Thymus (tissue), 14 donors: ENCODE measurements at places on chromosomes 16 and 17.

- no peak for DNase-seq
Measured at GRCh38 chr17:75685499-75685898, 18.4 kb downstream of the SAP30BP start.

DNA sequence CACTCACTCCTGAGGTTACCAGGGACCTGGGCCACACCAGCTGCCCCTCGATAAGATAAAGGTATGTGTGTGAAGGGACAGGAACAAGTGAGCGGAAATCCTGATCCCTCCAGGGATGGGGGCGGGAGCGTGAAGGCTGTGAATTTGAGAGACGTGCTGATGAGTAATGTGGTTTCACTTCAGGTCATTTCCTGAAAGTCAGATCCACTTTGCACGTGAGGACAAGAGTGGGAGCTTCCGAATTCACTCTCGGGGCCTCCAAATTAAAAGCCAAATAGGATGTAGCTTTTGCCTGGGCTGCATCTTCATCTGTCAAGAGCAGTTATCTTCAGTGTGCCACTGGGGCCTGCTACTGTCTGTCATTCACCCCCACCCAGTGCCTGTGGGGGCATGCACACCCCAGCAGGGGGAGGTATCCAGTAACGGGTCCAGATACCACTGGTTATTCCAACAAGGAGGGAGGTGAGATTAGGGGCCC, 87.4 kb upstream of the LHX1 start:
- no peak for DNase-seq

DNA sequence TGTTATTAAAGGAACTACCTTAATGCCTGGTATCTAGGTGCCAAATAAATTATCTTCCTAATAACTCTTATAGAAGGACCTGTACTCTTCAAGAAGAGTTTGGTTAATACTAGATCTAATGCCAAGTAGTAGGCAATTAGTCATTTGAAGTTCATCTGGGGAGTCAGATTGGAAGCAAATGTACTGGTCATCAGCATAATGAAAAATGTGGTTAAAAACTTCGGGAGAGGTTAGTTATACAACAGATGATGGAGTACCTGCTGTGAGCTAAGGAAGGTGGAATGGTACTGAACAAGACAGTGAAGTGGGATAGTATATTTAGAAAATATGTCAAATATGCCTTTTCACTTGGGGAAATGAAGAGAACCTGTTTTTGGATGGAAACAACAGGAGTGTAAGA, 49.2 kb downstream of the TNRC6A start:
- no peak for DNase-seq

DNA sequence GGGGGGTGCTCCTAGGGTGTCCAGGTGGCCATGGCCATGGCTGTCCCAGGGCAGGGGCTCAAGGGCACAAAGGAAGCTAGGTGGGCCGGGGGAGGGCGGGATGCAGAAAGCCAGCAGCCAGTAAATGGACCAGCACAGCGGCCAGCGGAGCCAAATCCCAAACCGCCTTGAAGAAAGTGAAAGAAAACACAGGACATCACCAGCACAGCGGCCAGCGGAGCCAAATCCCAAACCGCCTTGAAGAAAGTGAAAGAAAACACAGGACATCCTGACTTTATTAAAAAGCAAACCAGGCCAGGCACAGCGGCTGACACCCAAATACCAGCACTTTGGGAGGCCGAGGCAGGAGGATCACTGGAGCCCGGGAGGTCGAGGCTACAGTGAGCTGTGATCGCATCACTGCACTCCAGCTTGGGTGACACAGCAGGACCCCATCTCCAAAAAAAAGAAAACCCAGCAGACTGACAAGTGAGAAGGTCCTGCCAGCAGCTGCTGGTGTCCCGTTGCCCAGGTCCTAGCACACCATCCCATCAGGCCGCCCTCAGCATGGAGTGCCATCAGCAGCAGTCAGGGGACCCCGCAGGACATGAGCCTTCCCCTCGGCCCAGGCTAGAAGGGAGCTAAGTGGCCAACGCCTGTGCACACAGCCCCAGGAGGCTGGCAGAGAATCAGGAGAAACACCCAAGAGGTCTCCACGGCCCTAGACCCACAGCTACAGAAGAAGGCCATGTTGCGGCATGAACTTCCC, 17.0 kb downstream of the SLC38A10 start:
- DNase-seq, result no peak
